Activated CD8-positive, alpha-beta T cell treated with anti-CD3 and anti-CD28 coated beads for 36 hours (primary cell): ENCODE measurements at places on chromosomes 1 and 21.

DNA sequence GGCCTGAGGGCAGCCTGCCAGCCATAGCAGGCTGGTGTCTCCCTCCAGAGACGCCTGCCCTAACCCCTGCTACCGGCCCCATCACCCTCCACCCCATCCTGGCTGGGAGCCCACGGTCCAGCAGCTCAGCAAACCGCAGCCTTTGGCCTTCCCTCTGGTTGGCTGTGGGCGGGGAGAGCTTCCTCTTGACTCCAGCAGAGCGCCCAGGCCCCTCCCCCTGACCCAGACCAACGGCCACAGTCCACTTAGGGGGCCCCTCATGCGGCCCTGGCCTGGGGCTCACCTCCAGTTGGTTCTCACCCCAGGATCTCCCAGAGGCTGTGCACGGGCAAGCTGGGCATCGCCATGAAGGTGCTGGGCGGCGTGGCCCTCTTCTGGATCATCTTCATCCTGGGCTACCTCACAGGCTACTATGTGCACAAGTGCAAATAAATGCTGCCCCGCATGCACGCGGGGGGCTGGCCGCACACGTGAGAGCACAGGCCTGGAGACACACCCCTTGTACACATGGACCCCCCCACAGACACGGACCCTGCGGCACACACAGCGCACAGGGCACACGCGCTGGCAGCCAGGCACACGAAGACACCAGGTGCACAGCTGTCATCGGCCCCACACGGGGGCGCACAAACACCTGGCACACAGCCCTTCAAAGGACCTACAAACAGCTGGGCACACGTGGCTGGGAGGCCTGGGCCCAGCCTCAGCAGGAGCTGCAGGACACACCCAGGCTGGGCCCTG lies 3.1 kb downstream of the SMIM1 start:
- DNase-seq = peak; percentile 74

GRCh38 chr1:153592748-153593147 lies 20.2 kb downstream of the S100A16 start:
- DNase-seq = no peak

DNA sequence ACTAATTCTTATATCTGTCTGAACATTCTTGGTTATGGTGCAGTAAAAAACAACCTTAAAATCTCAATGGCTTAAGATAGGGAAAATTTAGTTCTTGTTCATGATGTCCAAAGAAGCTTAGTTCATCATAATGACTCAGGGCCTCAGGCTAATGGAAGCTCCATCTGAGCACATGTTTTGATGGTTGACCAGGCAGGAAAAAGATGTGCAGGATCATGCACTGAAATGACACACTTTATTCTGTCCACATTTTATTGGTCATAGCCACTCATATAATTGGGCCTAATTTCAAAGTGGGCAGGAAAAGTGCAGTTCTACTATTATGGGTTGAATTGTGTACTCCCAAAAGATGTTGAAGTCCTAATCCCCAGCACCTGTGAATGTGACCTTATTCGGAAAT lies 198.2 kb downstream of the CENPF start:
- no peak for DNase-seq

GRCh38 chr1:234918181-234918841 lies 210.3 kb downstream of the TOMM20 start:
- DNase-seq = no peak

- no peak for DNase-seq
Measured at GRCh38 chr1:2043886-2044285, 6.3 kb upstream of the PRKCZ start.

DNA sequence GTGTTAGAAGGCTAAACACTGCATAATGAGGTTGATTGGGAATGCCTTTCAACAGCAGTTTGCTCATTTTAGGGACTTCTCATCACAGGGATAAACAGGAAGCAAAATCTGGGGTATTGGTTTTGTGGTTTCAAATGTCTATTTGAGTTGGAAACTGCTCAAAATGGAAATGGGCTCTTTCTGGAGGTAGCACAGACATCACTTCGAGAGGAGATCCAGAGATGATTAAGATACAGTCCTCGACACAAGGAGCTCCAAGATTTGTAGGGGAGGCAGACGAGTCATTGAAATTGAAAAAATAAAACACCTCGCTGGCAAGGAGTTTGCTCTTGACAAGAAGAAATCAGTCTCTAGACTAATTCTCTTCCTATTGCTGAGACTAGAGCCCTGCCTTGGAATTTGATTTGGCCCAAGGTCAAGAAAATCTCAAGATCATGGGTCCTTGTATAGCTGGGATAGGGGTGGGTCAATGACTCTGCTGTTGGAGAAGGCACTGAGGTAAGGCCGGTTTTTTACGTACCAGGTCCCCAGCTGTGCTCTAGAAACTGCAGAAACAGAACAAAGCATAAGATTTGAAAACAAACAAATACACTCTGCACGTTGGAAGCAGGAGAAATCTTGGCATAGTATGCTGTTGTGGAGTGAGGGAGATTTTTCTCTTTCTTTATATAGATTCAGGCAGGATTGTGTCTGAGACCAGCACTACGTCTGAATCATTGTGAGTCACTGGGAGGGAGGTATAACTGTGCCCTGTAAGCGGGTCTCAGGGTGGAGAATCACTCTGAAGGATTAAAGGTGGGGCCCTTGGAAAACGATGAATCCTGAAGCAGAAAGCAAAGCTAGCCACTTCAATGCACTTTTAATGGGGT lies 17.7 kb upstream of the KLHDC8A start:
- DNase-seq = no peak

- DNase-seq = no peak
Measured at GRCh38 chr1:181405584-181405983, 77.7 kb upstream of the CACNA1E start.

GRCh38 chr21:18877917-18878316 lies 474.3 kb upstream of the TMPRSS15 start:
- DNase-seq = no peak

DNA sequence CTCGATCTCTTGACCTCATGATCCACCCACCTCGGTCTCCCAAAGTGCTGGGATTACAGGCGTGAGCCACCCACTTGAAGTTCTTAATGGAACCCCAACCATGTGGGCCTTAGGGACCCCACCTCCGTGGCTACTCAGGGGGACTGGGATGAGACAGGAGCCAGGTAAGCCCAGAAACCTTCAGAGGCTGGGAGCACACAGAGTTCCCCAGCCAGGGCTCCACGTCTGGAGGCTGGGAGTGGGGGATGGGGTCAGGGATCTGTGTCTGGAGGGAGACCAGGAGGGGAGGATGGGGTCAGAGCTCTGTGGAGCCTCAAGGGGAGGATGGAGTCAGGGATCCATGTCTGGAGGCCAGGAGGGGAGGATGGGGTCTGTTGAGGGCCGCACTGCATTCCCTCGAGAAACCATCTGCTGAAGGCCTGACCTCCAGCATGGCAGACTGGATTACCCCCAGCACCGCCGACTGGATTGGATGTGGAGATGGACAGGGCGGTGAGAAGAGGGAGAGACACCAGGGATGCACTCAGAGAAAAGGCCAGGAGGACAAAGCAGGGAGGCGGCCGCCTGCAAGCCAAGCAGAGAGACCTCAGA lies 2.1 kb upstream of the FTCD start:
- no peak for DNase-seq

- no peak for DNase-seq
Measured at GRCh38 chr1:210830034-210831028, 303.6 kb downstream of the KCNH1 start.

GRCh38 chr1:214003233-214003632 lies 15.5 kb downstream of the PROX1 start:
- DNase-seq = no peak

DNA sequence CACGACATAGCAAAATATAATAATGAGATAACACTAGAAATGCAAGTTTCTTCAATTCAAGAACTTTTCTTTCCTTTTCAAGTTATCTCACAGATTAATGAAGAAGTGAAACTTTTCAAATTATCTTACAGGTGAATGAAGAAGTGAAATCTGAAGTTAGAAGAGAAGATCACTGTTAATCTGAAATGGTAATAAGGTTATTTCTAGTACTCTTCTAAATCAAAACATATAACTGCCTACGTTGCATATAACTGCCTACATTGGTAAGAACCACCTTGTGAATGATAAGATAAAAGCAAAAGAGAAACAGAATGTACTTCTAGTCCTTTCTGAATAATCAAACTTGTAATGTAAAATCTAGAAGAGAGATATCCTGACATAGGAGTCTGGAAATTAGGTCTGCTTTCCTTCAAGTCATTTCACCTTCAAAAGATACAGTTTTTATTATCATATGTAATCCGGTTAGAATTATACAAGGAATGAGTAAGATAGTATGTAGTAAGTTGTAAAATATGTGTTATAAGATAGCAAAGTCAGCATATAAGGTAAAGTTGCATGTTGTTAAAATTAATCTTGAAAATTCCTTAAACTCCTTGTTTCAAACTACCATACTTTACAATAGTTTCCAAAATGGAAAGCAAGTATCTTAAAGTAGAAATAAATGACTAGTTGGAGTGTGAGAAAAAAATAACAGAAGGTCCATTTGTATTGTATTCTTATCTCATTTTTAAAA lies 522.4 kb upstream of the ZRANB2 start:
- no peak for DNase-seq

DNA sequence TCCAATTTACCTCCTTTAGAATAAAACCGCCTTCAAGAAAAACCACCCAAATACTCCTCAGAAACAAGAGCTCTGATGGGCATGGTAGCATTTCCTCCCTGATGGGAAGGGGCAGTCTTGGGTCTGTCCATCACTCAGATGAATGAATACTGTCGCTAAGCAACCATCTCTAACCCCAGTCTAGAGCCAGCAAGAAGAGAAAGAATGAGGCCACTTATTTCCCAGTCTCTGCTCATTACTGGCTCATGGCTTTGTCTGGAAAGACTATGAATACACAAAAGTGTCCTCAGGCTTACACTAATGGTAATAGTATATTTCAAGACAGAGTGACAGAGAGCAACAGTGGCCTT lies 51.0 kb upstream of the F3 start:
- no peak for DNase-seq

GRCh38 chr1:32028746-32029145 lies 15.1 kb downstream of the KHDRBS1 start:
- no peak for DNase-seq

DNA sequence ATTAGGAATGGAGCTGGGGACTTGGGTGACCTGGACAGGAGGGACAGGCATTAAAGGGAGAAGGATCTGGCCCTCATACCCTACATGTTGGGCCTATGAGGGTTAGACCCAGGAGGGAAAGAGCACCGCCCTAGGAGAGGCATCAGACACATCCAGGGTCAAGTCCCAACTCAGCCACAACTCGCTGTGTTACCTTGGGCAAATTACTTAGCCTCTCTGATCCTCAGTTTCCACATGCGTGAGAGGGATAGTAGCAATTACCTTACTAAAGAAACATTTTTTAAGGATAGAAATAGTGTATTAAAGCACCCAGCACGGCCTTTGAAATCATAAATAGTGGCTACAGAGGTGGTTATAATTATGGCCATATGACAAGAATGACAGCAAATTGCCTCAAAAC lies 20.1 kb upstream of the SELENON start:
- no peak for DNase-seq

GRCh38 chr1:70978623-70979022 lies 69.0 kb downstream of the PTGER3 start:
- no peak for DNase-seq

DNA sequence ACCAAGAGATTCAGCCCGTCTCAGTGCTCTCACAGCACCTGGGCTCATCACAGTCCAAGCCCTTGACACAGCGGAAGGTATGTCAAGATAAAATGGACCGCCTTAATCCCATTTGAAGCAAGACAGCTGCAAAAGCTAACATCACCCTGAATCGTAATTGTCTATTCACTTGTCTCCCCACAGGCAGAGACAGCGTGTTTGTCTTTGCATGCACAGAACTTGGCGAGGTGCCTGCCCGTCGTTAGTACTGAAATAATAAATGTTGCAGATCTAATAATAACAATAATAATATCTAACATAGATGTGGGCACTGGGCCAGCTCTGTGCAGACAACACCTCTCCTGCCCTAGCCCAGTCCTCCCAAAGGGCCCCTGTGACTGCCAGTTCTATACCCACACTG lies 271.7 kb downstream of the NPHP4 start:
- DNase-seq = no peak

DNA sequence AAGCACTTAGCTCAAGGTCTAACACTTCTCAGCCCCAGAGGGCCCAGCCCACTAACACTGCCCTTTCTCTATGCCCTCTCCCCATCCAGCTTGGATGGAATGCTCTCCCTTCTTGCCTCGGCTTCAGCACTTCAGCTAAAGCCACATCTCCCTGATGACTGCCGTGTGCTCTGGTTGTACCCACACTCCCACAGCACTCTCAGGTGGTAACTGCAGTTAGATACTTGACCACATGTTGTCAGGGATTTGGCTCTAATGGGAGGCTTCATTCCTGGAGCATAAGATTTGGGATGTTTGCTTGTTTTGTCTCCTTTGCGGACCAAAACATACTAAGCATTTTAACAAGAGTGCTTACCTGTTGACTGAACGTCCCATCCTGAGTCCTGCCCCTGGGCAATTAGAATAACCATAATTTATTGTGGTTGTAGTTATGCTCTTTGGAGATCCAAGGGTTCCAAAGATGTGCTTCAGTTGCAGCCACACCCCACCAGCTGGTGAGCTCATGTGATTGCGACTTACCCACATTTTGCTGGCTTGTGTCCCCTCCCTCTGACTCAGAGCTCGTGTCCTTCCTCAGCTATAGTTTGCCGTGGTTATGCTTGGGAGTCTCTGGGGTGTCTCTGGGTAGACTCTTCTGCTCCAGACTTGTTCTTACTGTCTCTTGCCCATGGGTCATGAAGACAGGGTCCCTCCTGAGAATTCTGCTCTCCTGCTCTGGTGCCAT lies 7.7 kb upstream of the SLC26A9 start:
- no peak for DNase-seq

DNA sequence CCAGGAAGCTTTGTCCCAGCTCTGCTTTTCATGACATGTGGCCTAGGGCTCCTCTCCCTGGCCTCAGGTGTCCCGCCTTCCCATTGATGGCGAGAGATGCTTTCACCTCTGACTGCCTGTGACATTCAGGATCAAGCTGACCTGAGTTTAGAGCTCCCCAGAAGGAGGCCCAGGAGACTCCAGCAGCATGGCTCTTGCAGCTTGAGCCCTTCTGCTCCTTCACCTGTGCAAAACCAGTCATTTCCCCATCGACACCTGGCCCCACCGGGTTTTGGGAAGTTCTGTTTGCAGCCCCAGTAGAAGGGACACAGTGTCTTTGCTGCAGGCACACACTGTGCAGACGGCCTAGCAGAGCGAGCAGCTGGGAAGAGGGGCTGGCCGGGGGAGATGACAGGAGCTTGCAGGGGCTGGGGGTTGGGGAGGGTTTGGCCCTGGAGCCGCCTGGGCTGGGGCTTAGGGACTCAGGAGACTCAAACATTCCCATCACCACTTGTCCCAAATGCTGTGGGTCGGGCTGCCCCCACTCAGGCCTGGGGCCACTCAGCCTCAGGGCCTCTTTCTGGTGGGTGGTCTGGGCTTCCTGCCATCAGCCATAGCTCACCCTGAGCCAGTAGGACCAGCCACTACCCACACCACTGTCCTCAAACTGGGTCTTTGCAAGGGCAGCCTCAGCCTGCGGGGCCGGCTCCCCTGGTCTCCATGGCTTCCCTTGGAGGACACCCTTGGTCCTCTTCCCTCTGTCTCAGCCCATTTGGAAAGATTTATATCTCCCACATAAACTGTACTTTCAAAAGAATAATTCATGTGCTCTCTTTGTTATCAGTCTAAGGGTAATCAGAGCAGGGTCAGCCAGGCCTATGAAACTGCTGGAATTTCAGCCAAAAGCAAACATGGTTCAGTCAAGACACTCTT lies 3.8 kb upstream of the EDN2 start:
- no peak for DNase-seq
